ENCODE measurements at places on chromosomes 5 and 9.

DNA sequence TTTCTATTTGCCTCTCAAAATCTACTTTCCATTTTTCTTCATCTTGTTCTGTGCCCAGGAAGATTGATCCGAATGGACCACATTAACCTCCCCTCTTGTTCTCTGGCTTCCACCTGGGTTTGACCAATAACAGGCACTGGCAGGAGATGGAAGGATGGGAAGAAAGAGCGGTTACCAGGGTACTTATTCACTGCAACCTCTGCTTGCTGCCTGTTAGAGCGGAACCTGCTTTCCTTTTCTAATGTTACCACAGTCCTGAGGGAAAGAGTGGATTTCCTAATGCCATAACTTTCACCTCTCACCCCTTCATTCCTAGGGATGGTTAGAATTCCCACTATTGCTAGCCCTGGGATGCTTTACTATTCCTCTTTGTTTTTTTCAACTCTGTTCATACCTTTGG lies 262.1 kb downstream of the RFX3 start:
- DNase-seq = no peak

- no peak for DNase-seq
These were observed 5.7 kb upstream of the EXOC3 start for GRCh38 chr5:437281-437771.

DNA sequence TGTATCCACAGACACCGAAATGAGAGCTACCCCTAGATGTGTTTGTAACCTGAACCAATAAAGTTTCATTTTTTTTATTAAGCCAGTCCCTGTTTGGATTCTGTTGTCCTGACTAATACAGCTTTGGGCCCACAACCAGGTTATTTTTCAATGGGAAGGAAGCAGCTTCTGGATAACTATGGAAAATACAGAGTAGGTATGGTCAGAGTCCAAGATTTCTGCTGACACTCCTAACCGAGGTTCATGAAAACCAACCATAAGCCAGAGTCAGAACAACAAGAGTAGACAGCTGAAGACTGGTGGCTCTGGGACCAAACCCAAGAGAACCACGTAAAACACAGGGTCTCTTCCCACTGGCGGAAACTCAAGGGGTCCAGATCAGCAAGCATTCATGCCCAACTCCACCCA lies 10.8 kb downstream of the KLF9 start:
- DNase-seq = no peak

DNA sequence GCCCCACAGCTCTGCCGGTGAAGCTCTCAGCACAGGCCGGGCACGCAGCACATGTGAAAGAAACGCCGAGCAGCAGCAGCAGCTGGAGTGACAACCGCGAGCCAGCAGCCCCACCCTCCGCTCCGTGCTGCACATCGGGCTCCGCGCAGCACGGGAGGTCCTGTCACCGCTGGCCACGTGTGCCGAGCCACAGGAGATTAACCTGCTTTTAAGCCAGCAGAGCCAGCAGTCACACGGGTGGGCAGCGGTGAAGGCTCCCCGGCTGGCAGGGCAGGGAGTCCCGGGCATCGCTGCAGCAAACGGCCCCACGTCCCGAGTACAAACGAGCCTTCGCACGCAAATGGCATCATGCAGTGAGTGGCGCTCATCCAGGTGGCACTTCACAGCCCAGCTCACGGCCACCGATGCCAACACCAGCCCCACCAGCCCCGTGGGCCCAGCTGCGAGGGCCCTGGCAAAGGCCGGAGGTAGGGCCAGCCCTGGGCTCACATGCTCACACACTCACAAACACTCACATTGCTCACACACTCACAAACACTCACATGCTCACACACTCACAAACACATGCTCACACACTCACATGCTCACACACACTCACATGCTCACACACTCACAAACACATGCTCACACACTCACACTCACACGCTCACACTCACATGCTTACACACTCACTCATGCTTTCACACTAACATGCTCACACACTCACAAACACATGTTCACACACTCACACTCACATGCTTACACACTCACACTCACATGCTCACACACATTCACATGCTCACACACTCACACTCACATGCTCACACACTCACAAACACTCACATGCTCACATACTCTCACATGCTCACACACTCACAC lies 11.1 kb downstream of the CCDC187 start:
- DNase-seq = no peak

GRCh38 chr9:131478421-131478868 lies 24.3 kb upstream of the POMT1 start:
- DNase-seq = peak; percentile 31

DNA sequence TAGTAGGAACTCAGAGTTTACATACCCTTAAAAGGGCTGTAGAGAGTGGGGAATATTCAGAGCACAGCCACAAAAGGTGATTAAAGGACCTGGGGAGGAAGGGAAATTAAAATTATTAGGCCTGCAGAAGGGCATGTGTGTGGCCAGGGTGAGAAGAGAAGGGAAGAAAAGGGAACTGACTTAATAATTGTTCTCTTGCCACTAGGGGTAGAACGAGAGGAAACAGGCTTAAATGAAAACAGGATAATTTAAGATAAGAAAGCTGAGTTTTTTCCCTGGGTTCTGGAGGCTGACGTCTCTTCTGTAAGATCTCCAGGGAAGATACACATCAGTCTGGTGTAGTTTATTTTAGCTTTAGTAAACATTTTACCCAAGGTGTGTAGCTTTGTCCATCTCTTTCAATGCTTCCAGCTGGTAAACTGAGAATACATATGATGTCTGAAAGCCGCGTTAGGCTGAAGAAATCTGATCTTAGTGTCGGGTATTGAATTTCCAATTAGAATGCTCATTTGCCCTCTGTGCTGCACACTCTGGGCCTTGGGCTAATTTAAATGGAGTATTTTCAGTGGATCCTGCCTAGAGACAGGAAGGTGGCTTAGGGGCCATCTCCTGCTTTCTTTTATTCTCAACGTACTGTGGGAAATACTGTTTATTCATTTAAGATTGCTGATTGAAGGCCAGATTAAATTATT lies 416.8 kb downstream of the TMEM38B start:
- DNase-seq = no peak

DNA sequence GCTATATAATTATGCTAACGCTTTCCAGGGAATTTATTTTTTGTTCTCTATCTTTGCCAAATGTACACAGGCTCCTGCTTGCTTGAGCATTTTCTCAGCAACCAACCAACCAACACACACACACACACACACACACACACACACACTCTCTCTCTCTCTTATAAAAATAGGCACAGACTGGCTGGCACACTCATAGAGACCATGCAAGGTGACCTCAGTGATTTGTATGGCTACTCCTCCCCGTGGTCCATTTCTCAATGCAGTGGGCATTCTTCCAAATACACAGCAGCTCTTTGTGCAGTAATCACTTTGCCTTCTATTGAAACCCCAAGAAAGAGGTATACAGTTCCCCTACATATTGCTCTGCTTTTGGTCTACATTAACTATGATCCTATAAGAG lies 416.0 kb downstream of the MAN2A1 start:
- peak; percentile 29 for DNase-seq

DNA sequence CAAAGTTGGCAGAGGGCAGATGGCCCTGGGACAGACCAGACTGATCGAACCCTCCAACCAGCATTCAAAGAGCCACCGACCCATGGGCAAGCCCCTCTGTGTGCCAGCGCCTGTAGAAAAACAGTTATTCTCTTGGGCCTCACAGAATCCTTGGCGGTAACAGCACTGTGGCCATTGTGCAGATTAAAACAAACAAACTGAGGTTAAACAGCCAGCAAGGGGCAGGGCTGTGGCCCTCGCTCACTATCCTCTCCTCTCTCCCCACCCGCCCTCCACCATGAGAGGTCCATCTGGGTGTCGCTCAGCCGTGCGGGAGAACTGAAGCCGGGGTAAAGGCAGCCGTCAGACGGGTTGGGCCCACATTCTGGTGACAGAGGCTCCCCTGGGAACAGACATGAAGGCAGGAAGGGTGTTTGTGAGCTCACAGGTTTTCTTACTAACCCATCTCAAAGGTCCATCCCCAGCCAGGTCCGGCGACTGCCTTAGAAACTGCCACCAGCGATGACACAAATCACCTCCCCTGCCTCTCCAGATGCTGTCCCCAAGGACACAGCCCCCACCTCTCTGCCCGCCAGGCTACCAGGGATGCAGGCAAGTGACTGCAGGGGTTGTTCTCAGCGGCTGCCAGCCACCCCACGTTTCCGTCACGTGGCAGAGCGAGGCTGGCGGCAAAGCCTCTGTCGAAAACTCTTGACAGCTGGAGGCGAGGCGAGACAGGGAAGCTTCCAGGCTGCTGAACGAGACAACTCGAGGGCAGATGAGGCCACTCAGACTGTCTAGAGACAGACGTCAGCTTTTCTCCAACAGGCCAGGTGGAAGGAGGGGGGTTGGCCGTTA lies 75.8 kb upstream of the SARDH start:
- peak; percentile 91 for DNase-seq

DNA sequence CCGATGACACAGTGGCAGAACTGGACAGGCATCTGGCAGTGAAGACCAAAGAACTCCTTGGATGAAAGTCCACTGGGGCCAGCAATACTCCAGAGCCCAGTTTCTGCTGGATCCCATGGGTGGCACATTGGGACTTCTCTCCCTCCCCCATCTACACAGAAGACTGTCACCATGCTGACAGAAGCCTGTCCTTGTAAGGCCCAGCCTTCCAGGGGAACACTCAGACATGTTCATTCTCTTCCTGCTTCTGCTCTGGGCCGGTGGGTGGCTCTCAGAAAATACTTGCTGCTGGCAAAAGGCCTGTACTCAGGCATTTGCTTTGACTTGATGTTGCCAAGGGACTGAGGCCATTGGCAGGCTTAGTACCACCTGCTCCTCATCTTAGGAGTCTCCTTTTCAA lies 48.3 kb upstream of the PTGS1 start:
- DNase-seq = no peak

GRCh38 chr9:113625486-113625885 lies 162.0 kb downstream of the RGS3 start:
- DNase-seq = peak; percentile 2

DNA sequence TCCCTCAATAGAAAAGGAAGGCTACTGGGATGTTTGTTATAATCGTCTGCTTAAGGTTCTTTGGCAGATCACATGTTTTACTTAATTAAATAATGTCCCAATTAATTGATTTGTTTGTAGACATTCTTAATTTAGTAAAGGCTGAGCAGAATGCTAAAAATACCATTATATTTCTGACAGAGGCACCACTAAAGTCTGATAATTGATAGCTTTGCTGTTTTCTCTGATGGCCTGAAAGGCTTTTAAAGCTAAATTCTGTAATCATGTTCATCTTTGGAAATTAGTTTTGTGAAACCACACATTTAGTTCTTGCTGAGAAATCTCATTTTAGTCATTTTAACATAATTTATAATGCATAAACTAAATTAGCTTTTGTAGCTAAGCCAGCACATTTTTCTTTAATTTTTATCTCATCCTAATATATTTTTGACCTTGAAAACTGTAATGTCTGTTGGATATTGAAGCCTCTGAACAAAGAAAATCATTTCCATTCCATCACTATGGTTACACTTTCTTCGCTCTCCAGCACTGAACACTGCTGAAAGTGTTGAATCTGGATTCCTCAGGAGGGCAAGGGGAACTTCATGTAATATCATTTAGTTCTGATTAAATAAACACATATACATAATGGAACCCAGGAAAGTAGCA lies 329.4 kb downstream of the ELAVL2 start:
- DNase-seq = peak; percentile 2

DNA sequence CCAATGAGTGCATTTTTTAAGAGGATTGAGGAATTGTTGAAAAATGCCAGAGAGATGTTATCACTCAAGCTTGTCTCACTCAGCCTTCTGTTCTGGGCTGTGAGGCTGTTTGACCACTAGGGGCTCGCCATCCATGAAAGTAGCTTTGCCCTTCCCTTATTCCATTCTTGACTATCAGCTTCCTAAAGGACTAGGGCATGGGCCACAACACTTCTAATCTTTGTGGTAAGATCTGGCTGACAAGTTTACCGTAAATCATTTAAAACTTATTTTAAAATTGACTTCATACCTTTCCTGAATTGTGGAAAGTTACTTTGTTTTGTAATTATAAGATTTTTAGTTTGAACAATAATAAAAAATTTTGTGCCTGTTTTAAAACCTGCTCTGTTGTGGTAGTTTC lies 49.5 kb downstream of the TJP2 start:
- peak; percentile 61 for DNase-seq

- DNase-seq = no peak
These were observed 12.3 kb downstream of the FCN2 start for GRCh38 chr9:134892820-134893420.

DNA sequence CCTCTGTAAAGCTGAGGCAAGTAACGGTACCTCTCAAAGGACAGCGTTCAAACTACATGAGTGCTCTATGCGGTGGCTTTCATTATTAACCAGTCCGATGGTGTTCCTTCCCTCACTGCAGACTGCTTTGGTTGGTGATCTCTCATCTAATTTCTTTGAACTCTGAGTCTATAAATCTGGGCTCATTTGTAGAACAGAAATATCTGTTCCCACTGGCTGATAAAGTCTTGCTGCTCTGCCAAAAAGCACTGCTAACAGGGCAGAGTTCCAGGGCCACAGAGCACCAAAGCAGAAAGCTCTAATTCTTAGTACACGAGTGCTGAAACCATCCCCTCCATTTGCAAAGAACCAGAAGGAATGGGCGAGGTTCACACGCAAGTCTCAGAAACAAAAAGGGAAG lies 81.9 kb downstream of the MED27 start:
- DNase-seq = peak; percentile 71

GRCh38 chr9:72575666-72576065 lies 54.3 kb downstream of the TMC1 start:
- DNase-seq = no peak

DNA sequence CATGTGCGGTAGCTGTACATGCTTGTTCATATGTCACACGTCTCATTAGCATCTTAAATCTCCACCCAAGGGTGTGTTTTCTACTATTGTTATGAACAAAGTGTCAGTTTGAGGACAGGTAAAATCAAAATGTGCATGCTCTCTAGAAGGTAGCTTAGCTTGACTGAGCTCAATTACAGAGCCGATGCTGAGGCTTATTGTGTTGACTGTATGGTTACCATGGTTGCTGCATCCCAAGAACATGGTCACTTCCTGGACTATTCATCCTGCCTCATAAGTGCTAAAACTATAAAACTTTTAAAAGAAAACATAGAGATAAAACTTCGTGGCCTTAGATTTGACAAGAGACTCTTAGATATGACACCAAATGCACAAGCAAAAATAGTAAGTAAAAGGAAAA lies 426.1 kb upstream of the CTNND2 start:
- DNase-seq = no peak

GRCh38 chr5:80487829-80488721 lies at the start of gene FAM151B:
Gene FAM151B (plus strand): TSS chr5:80488100. CDS start chr5:80488124, 24 bp downstream.
- peak; percentile 93 for DNase-seq

DNA sequence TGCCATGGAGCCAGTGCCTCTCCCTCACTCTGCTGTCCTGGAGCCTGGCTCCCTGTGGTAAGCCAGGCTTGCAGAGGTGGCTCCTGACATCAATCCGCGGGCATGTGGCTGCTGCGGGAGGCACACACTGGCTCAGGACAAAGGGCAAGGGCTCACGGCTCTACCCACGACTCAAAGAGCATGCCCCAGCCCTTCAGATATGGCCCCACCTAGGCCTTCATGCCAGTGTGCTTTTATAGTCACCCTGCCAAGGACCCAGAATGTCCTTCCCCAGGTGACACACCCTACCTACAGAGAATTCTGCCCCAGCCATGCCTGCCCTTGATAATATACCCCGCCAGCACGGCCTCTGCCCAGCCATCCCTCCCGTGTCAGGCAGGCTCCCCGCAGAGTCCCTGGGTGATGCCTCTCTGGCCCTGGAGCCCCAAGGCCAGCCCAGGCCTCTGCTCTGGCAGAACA lies 1.6 kb downstream of the MGAT4B start:
- no peak for DNase-seq

Measured in lung (tissue), 17 donors.